ENCODE measurements at places on chromosomes 7 and 10. TPM values are rescaled to one million over a fixed set of nuclear protein-coding genes. Genes with fewer than 3 reads are reported as not detected.

DNA sequence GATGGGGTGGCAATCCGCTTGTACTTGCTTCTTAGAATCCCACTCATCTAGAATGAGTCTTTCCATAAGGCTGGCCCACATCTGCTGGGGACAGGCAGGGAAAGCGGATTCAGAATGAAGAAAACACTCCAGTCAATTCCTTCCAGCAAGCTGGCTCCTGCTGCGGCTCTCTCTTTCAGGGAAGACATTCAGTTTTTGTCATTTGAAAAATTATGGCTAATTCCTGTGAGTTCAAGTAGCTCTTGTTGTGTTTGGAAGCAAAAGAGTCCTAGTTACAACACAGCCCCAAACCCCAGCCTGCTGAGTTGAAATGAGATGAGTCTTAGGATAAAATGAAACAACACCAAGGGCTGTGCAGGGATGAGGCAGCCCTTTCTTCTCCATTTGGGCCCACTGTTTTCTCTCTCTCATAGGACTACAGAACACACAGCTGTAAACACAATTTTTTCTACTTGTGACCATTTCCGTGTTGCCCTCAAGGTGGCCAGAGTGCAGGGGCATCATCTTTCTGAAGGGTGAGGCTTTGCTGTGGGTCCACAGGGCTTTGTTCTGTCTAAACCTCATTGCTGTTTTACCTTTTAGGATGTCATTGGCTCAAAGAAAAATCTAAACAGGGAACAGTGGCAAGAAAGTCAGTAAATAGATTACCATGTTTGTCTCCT, 90.8 kb upstream of the EEPD1 start:
- H3K4me1 ChIP-seq: peaks cover 10% of the 10 kb centered on the region
- H3K36me3 ChIP-seq: no peaks in the 10 kb centered on the region
- no peaks in the 10 kb centered on the region for H3K27me3 ChIP-seq
- H3K27ac ChIP-seq: no peak overlapping the region
- no peak overlapping the region for H3K4me3 ChIP-seq
- DNase-seq: no peak

- no peak overlapping the region for H3K4me3 ChIP-seq
- no peak overlapping the region for H3K27ac ChIP-seq
These were observed 67.0 kb upstream of the ARID5B start for GRCh38 chr10:61834519-61834918.

The NACAD gene
- total RNA-seq: 0.36 TPM

The OPN1SW gene
- total RNA-seq: not detected

The PDGFA gene
- total RNA-seq: 16.0 TPM

The IFIT1B gene
- not detected for total RNA-seq

The MAGI2 gene
- 0.44 TPM for total RNA-seq

The PRKG1 gene
- total RNA-seq: not detected

All from activated T-cell treated with anti-CD3 and anti-CD28 coated beads, Interleukin-2, amount 50 U/mL, for 72 hours (primary cell).